Mesothelial cell of epicardium (in vitro differentiated cells): ENCODE measurements at places on chromosomes 6 and 20.
A peak's percentile ranks its signal among the peaks of the same experiment; 100 is the strongest.

DNA sequence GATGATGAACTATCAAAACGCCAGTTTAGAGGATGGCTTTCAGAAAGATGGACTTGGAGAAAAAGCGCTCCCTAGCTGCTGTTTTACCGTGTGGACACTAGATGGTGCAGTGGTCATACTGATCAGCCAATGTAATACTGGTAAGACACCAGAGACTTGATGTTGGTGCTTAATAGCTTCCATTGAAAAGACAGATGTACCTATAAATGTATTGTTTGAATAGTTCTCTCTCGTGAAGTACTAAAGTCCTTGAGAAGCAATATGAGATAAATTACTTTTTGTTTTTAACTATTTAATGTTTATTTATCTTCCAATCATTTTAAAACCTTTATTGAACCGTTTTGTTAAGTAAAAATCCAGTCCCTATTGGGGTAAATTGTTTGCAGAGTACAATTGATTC lies 63.9 kb upstream of the FUCA2 start:
- DNase-seq, result no peak

GRCh38 chr6:53070806-53071205 lies 5.6 kb downstream of the FBXO9 start:
- no peak for DNase-seq

- no peak for DNase-seq
Measured at GRCh38 chr6:41677124-41677921, 39.1 kb downstream of the MDFI start.

GRCh38 chr6:46867411-46867810 lies 54.3 kb downstream of the ADGRF5 start:
- no peak for DNase-seq

DNA sequence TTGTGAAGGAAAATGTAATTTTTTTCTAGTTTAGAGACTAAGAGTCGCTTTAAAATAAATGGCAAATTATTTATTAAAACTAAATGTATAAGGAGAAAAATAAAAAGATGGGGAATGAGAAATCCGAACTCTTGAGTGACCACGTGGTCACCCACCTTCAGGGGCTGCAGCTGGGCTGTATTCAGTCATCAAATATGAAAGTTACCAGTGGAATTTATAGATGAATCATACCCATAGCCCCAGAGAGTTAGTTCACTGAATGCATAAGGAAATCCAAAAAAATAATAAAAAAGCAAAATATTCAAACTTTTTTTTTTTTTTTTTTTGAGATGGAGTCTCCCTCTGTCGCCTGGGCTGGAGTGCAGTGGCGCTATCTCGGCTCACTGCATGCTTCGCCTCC lies 947.7 kb upstream of the ADGRB3 start:
- no peak for DNase-seq

- no peak for DNase-seq
Measured at GRCh38 chr6:110664933-110665332, 150.3 kb downstream of the CDK19 start.

- DNase-seq, result no peak
Measured at GRCh38 chr20:51050531-51051075, 27.7 kb upstream of the KCNG1 start.

- DNase-seq, result no peak
Measured at GRCh38 chr20:15673206-15673605, 900.0 kb downstream of the KIF16B start.

- no peak for DNase-seq
Measured at GRCh38 chr6:51112731-51113130, 294.1 kb downstream of the TFAP2B start.

DNA sequence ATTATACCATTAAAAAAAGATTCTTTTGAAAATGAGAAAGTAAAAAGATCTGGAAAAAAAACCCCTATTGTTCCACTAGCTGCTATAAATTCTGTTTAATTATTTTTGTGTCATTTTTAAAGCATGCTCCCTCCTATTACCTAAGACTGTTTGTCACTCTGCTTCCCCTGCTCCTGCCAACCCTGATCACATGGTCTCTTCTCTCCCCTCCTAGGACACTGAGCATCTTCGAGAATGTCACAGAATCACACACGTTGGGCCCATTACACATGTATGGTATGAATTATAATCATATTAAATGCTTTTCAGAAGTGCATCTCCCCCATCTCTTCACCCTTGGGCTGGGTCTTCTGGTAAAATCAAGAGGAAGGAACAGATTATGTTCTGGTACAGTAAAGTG lies 6.2 kb downstream of the SNAP91 start:
- DNase-seq, result no peak

- no peak for DNase-seq
Measured at GRCh38 chr6:3898265-3898994, 49.3 kb downstream of the FAM50B start.

DNA sequence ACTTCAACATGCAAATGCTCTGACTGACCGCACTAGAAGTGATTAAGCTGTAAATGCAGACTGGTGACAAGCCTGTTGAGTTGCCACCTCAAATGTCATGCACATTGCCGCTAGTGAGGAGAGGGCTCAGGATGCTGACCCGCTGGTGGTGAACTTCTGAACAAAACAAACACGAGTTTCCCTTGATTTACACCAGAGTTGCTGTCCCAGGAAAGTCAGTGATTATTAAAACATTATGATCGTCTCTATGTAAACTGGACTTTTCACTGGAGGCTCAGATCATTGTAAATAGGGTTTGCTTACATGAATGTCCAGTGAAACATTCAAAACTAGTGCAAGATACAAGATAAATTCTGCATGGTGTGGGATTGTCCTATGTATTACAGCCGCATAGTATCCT lies 420.1 kb downstream of the PREX1 start:
- no peak for DNase-seq

DNA sequence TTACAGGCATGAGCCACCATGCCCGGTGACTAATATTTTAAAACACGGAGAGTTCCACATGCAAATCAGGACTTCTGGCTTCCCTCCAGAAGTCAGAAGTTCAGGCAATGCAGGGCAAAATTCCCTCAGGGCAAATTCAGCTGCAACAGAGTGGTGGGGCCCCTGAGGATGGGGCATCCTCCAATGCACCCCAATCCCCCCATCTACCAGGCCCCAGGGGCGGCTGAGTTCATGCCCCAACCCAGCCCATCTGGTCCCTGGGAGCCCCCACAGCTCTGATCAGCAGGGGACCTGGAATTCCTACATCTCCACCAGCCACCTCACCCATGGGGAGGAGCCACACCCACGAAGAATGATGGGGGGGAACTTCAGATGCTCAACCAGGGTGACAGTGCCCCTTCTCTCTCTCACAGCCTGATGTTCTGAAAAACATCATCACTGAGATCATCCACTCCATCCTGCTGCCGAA lies 22.6 kb downstream of the BPIFB1 start:
- DNase-seq, result no peak

- no peak for DNase-seq
Measured at GRCh38 chr6:7504041-7504440, 37.4 kb upstream of the DSP start.

DNA sequence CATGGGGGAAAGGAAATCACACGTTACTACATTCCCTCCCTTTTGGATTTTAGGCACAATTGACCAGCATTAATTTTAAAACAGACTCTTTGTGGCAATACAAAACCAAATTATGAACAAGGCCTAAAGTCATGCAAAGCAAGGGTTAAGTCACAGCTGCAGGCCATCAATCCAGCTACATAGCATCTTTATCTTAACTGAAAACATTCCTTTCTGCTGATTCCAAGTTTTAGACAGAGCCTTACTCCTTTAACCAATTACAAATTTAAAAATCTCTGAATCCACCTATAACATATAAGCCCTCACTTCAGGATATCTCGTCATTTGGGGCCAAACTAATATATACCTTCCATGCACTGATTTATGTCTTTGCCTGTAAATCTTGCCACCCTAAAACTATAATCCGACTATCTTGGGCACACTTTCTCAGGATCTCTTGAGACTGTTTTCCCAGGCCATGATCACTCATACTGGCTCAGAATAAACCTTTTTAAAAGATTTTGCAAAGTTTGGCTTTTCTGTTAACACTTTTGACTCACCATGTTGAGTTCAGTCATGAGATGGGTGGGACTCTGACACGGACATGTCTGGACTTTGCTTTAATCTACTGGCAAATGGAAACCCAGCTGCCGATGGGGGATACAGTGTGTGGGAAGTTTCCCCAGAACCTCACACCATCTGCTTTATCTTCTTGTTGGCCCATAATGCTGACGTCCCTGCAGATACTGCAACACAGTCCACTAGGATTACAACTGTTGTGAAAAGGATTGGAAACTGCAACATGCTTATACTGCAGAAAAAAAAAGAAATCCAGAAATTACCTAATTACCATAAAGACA lies 757.0 kb downstream of the PTPRT start:
- no peak for DNase-seq

- DNase-seq, result no peak
Measured at GRCh38 chr6:36491378-36491965, 48.7 kb downstream of the KCTD20 start.

- DNase-seq, result no peak
Measured at GRCh38 chr6:40947876-40948526, 91.0 kb downstream of the UNC5CL start.

DNA sequence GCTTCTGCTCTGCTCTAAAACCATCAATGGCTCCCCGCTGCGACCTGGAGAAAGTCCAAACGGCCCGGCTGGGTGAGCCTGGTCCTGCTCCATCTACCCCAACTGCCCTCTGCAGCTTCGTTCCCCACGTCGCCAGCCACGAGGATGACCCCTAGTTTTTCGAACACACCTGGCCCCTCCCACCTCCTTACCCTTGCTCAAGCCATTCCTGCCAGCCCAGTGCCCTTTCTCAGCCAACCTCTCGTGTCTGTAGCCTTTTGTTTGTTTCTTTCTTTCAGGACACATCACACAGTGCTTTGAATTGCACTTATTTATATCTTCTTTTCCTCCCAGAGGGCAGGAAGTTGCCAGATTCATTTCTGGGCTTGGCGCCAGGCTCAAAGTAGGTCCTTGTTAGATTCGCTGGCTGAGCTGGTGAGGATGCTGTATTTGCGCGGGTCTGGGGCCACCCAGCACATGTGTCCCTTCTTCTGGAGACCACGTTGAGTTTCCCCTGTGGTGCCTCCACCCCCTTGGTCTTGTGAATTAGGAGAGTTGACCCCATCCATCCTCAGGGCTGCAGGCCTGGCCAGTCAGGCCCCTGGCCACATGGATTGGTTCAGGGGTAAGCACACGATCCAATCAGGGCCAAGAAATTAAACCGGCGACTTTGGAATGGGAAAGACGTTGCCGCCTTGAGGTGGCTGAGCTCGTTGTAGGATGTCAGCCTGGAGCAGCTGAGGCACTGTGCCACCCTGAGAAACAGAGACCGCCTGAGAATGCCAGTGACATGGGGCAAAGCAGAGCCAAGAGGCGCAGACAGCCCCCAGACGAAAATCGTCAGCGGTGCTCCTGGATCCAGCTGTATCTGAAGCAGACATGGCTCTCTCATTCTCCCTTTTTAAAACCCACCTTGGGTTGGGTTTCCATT lies 156.0 kb downstream of the CEBPB start:
- DNase-seq, result no peak

DNA sequence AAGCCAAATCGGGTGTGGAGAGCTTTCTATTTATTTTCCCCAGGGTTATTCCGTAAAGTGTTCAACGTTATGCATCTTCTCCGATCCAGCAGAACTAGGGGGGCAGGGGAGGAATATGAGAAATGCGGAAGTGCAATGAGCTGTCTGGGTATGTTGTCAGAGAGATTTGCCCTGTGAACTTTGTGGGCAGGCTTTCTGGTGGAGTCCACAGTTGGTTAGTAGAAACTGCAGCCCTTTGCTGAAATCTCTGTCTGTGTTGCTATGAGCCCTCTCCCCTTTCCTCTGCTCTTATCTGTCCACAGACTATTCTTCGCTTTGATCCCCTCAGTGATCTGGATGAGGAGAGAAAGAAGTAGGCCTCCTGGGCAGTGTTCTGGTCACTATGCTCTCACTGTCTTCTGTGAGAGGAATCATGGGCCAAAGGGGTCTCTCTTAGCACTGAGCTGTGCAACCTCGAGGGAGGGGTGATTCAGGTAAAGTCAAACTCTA lies 158.9 kb upstream of the FUT9 start:
- no peak for DNase-seq

GRCh38 chr20:40683221-40683893 lies 5.7 kb downstream of the MAFB start:
- peak; percentile 59 for DNase-seq

GRCh38 chr20:52637201-52637600 lies 335.0 kb upstream of the TSHZ2 start:
- no peak for DNase-seq

DNA sequence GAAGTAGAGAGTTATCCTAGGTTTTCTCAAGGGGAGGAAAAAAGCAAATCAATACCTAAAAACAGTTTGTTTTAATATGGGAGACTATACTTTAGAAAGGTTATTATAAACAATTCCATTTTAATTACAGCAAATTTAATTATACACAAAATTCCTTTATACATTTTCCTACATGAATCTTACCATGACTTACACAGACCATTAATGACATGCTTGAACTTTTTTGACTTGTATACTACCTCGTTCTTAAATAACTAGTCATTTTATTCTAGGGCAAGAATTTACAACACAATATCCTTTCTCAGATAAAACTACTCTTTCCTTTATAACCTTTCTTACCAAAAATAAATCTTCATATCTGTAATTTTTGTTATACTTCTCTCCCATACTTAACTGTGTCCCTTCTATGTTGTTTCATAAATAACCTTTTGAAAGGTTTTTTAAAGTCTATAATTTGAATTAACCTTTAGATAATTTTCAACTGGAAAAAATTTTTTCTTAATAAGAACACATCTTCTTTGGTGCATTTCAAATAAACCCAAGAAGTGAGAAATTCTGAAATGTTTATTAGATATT lies 729.4 kb downstream of the TENT5A start:
- DNase-seq, result no peak

DNA sequence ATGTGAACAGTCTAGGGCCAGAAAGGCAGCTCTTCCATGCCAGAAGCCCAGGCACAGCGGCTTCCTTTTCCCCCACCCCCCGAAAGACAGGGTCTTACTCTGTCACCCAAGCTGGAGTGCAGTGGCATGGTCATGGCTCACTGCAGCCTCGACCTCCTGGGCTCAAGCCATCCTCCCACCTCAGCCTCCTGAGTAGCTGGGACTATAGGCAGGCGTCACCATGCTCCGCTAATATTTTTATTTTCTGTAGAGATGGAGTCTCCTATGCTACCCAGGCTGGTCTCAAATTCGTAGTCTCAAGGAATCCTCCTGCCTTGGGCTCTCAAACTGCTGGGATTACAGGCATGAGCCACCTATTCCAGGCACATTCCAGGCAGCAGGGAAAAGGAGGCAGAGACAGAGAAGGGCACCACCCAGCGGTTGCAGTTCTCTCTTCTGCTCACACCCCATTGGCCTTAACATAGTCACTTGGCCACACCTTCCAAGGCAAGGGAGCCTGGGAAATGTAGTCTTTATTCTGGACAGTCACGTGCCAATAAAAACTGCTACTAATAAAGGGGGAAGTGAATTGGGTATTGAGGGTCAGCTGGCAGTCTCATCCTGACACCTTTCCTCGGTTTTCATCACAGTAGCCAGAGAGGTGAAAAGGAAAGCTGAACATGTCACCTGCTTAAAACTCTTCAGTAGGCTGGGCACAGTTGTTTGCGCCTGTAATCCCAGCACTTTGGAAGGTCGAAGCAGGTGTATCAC lies 205.9 kb downstream of the ZMYND8 start:
- peak; percentile 42 for DNase-seq
